ENCODE measurements at places on chromosomes 12 and 14.
A peak's percentile ranks its signal among the peaks of the same experiment; 100 is the strongest.

GRCh38 chr14:99260587-99261551 is 11.1 kb downstream of the BCL11B start:
- DNase-seq, result peak; percentile 73

DNA sequence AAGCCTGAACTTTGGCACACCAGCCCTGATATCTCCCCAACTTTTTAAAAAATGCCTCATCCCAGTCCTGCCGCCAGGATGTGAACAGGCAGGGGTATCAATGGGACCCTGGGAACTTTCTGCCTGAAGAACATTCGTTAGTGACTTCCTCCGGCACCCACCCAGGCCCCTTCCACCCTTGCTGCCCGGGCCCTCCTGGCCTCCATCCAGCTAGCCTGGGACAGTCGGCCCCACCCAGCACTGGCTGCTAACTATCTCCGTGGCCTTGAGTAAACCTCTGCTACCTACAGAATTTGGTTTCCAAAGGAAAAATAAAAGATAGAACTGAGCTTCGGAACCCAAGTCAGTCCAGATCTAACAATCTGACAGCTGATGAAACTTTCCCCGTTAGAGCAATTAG is 14.3 kb downstream of the SCARB1 start:
- DNase-seq, result no peak

- no peak for DNase-seq
Measured at GRCh38 chr14:59398841-59399240, 66.3 kb downstream of the GPR135 start.

DNA sequence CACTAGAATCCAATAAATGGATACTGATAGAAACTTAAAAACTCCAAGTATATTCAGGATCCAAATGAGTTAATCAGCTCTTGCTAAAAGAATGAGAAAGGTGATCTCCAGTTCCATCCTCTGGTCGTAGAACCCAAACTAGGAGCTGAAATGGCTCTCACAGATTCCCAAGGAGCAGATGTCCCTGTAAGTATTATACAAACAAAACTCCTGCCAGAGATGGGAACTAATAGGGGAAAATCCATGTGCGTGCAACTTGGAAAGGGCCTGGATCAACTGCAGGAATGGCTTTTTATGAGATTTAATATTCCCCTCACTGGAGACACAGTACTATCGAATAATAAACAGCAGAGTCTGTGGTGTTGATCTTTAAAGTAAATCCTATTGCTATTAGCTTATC is 309.2 kb upstream of the TBX3 start:
- DNase-seq, result no peak

- no peak for DNase-seq
Measured at GRCh38 chr14:79331830-79332229, 879.5 kb downstream of the DIO2 start.

DNA sequence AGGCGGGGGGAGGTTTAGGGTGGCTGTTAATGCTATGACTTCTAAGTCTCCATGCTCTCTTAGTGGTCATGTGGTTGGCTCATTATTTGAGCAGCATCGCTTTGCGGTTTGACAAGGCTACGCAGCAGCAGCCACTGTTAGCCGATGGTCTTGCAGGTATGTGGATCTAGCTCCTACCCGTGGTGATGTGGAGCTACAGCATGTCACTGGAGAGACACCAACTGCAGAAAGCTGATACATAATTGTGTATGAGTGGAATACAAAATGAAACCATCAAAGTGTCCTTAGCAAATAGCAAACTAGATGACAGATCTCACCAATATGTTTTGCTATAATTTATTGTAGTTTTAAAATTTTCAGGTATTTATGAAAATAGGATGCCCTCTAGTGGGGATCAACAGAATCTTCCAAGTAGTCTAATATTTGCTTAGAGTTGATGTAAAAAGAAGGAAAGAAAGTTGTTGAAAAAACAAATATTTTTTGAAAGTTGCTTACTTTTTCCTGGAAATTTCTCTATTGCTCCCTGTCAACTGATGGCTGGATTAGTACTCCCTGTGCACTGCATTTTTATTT is 94.9 kb downstream of the NAV3 start:
- no peak for DNase-seq

DNA sequence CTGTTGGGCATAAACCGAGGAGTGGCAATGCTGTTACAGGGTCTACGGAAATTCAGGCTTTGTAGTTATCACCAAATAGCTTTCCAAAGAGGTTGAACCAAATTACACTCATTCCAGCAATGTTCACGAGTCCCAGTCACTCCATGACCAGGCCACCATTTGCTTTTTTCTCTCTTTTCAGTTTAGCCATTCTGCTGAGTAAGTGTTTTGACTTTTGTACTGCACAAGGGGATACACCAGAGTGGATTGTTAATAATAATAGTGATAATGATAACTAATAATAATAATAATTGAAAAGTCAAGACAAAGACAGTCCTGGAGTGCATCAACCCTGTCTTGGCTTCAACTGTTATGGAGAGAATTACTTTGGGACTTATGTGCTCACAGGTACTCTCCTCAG is 343.5 kb downstream of the AACS start:
- DNase-seq, result no peak

GRCh38 chr12:45666396-45666795 is 63.1 kb upstream of the ARID2 start:
- DNase-seq, result no peak

- DNase-seq, result no peak
Measured at GRCh38 chr12:18363321-18363720, 102.0 kb downstream of the PIK3C2G start.

GRCh38 chr12:100752841-100753240 is 41.7 kb upstream of the ANO4 start:
- DNase-seq, result no peak

- DNase-seq, result no peak
Measured at GRCh38 chr14:93045965-93046704, 69.6 kb downstream of the ITPK1 start.

DNA sequence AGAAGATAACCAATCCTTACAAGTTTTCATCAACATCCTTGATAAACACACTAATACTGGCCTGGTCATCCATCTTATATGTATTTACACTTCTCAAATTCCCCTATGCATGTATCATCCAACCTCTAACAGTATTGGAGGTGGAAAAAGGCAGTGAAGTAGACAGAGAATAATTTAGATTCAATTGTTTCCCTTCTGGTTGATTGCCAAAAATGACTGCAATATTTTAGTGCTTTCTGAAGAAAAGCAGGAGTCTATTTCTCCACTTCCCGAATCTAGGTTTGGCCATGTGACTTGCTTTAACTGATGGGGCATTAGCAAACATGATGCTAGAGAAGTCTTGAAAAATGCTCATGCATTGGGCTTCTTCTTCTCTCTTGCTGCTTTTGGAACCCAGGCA is 78.3 kb upstream of the METAP2 start:
- DNase-seq, result no peak

GRCh38 chr14:100522616-100523099 is 64.6 kb downstream of the BEGAIN start:
- no peak for DNase-seq

- no peak for DNase-seq
Measured at GRCh38 chr12:106837782-106838181, 63.3 kb downstream of the RIC8B start.

- DNase-seq, result no peak
Measured at GRCh38 chr12:50961708-50962107, 9.4 kb downstream of the HIGD1C start.

GRCh38 chr12:58087423-58088127 is 146.2 kb downstream of the ATP23 start:
- no peak for DNase-seq

DNA sequence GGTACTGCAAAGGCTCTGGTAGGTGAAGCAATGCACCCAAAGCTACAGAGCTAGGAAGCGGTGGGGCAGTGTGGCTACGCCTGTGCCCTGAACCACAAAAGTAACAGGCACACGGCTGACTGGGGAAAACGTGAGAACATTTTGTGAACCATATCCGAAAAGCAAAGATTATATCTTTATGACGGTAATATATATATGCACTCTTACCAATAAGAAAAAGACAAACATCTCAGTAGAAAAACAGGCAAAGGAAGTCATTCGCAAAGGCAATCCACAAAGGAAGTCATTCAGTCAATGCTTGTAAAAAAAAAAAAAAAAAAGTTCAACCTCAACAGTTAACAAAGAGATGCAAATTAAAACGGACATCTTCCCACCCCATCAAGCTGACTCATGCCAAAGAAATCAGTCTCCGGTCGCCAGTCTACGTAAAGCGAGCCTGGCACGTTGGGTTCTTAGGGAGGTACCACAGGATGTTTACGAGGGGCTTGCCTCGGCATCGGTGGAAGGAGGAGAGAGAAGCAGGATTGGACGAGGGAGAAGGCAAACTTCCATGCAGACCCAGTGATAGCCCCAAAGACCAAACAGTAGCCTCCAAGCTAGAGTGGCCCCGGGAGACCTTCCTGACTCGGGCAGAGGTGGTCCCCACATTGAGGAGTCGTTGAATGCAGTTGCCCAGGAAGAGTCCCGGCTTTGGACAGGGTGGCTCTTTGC is 39.4 kb upstream of the PPP2R5C start:
- peak; percentile 88 for DNase-seq

DNA sequence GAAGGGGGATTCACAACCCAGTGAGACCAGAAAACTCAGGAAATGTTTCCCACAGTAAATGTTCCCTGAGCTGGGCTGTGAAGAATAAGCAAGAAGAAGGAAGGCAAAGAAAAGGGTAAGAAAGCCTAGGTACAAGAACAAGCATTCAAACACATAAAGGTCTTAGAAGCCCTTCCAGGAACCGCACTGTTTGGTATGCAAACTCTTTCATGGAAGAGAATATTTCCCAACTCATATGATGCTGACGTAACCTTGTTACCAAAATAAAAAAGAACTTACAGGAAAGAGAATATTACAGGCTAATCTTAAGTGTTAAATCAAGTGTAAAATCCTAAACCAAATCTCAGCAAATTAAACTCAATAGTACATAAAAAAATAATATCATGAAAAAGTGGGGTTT is 23.6 kb downstream of the MED6 start:
- no peak for DNase-seq

Measured in CD4-positive, alpha-beta T cell treated with Interleukin-6 for 4 hours (primary cell).